CD4-positive, alpha-beta T cell treated with Interleukin-4 for 4 hours (primary cell): ENCODE measurements at places on chromosomes 1 and 21.

- DNase-seq, result no peak
Observed at GRCh38 chr21:38952890-38953289, 147.2 kb downstream of the ETS2 start.

DNA sequence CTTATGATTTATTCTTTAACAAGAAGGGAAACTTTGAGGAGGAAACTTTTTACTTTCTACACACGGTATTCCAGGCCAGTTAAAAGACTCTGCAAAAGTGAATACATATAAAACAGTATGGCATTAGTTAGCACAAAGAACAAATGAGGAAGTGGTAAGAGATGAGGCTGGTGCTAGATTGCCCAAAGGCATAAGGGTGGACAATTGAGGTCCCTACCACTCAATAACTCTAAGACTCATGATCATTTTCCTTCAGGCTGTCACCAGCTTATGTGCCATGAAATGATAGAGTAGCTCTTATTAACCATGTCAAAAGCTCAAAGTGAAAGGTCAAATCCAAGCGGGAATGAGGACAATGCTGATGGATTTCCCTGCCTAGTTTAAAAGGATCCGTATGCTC lies 124.5 kb downstream of the TBX15 start:
- DNase-seq, result no peak

DNA sequence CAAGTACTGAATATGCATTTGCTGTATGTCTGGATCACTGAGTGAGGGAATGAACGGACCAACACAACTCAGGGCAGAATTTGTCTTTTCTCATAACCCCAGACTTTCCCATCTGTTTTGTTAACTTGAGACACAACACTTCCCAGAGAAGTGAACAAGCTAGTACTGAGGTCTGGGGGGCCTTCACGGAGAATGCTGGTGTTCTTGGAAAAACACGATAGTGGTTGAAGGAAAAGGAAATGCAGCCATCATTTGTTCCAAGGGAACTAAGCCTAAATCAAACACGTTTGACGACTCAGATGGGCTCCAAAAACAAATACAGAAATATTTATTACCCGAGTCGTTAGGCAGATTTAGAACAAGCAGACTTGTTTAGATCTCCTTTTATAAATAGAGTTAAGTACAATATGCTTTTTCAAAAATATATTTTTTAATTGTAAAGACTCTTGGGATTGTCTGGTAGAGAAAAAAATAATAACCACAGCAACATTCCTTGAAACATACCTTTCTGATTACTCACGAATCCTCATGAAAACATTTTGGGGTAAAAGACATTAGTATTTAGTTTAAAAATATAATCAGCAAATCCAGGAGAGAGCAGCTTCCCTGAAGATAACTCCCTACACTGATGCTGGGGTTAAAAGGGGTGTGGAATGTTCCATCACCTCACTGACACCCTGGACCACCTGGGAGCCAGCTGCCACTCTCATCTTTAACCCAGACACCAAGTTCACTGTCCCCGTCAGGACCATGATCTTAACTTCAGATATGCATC lies 427.7 kb upstream of the RUNX1 start:
- DNase-seq, result no peak

DNA sequence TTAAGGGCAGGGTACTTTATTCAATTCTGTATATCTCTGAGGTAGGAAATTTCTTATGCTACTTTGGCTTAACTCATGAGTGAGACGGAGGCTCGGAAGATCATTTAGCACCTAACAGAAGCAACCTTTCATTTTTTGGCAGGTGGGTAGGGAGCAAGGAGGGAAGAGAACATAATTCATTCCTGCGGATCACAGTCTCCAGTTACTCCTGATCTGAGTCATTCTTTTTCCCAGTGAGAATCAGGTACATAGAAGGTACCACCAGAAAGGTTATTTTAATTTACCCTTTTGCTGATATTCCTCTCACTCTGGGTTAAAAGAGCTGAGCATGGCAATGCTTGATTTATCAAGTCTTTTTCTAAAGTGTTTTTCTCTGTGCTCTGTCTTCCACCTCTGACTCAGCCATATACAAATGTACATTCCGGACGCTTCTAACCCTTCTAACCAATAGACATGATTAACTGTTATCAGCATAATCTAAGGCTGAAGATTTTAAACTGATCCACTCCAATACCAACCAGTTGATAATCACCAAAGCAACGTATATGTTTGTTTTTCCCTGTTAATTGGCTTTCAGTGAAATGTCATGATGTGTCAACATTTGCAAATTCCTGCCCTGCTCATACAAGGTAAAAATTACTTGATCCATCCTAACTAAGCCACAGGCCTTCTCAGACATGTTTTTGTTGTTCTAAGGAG lies 271.7 kb downstream of the DUSP10 start:
- DNase-seq, result no peak

- no peak for DNase-seq
Observed at GRCh38 chr1:240409615-240410014, 202.3 kb downstream of the GREM2 start.

DNA sequence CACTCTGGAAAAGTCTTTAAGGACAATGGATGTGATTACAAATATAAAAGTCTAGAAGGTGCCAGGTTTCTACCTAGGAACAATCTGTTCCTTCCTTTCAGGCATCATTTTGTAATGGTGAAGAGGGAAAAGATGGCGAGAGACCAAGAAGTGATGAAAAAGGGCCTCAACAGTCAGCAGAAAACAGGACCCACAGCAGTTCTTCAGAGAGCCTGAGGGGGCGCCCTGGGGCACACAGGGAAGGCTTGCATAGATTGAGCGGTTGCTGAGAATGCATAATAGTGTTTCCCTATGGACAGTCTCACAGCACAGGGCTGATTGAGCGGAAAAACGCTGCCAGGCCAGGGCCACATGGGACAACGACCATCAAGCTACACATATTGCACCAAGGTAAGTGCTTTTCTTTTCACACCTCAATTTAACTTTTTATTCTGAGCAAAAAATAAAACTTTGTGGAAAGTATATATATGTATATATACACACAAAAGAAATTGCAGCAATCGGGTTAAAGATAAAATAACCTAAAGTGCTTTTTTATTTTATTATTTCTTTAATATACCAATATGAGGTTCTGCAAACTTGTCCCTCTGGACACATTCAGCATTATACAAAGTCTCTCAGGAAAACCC lies 3.1 kb upstream of the YRDC start:
- DNase-seq, result peak; percentile 76

GRCh38 chr1:183588827-183589226 lies 1.4 kb downstream of the NCF2 start:
- DNase-seq, result peak; percentile 40

- DNase-seq, result no peak
Observed at GRCh38 chr1:243605604-243606003, 244.4 kb downstream of the AKT3 start.

DNA sequence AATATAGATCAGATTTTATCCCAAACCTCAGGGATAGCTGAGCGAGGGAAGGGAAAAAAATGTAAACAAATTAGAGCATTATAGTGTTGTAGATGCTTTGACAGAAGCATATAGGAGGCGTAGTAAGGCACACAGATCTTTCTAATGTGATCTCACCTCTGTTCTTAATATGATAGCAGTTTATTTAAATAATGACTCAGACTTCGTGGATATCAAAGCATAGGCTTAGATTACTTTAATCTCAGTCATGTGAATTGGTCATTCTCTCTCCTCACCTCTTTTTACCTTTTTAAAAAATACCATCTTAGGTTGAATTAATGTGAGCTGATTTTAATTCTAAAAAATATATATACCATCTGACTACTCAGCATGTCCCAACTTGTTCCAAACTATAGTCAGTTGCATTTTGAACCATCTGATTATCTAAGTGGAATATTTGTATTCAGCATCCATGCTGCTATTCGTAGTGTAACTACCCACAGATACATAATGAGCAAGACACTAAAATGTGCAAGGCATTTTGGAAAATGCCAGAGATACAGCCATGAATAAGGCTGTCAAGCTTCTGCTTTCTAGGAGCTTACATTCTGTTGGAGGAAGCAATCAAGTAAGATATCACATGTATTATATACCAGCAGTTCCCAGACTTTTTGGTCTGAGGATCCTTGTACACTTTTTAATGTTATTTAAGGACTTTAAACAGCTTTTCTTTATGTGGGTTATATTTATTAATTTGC lies 76.7 kb downstream of the OSBPL9 start:
- no peak for DNase-seq

- DNase-seq, result no peak
Observed at GRCh38 chr1:84877592-84877991, 15.4 kb downstream of the LPAR3 start.

GRCh38 chr1:5765997-5766913 lies 226.0 kb downstream of the NPHP4 start:
- DNase-seq, result no peak

GRCh38 chr1:89125240-89125912 lies 538 bp downstream of the GBP2 start:
- peak; percentile 15 for DNase-seq

- no peak for DNase-seq
Observed at GRCh38 chr1:167171286-167171929, 49.3 kb upstream of the POU2F1 start.

DNA sequence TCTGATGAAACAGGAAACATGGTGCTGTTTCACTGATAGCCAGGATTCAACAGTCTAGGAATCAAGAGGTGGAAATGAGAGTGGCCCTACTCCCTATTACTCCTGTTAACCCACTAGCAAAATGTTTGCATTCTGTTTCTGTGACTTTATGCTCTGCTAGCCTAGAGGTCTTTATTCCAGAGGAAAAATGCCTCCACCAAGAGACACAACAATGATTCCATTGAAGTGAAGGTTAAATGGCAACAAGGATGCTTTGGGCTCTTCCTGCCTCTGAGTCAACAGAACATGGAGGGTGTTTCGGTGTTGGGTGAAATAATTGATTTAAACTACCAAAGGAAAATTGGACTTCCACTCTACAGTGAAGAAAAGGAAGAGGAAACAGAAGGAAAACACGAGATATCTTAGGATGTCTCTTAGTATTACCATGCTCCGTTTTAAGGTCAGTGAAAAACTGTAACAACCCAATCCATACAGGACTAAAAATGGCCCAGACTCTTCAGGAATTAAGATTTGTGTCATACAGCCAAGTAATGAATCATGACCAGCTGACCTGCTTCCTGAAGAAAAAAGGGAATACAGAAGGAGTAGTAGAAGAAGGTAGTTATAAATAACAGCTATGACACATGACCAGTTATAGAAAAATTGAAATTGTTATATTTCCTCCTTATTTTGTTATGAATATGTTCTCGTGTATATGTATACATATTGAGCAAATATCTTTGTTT lies 1237.8 kb downstream of the NCAM2 start:
- DNase-seq, result no peak

DNA sequence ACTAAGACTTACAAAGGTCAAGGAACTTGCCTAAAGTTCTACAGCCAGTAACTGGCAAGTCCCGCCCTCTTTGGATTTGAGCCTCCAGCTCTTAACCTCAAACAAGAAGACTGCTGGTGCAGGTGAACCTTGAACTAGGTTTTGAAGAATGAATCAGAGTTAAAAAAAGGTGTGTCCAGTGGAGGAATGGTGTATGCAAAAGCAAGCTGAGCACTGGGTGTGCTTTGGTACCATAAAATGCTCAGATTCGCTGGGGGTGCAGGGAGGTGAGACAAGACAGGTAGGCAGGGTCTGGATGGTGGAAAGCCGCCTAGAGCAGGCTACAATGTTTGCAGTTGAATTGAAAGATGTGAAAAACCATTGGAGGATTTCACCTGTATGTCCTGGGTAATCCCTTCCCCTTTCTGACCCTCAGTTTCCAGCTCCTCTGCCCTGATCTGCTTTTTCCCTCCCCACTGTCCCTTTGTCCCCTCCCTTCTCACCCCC lies 39.8 kb downstream of the FOXD2 start:
- no peak for DNase-seq

- no peak for DNase-seq
Observed at GRCh38 chr1:66000033-66000637, 207.4 kb downstream of the PDE4B start.

- DNase-seq, result no peak
Observed at GRCh38 chr1:101683136-101683535, 313.6 kb downstream of the OLFM3 start.

- no peak for DNase-seq
Observed at GRCh38 chr1:45095450-45095849, 83.4 kb downstream of the UROD start.

DNA sequence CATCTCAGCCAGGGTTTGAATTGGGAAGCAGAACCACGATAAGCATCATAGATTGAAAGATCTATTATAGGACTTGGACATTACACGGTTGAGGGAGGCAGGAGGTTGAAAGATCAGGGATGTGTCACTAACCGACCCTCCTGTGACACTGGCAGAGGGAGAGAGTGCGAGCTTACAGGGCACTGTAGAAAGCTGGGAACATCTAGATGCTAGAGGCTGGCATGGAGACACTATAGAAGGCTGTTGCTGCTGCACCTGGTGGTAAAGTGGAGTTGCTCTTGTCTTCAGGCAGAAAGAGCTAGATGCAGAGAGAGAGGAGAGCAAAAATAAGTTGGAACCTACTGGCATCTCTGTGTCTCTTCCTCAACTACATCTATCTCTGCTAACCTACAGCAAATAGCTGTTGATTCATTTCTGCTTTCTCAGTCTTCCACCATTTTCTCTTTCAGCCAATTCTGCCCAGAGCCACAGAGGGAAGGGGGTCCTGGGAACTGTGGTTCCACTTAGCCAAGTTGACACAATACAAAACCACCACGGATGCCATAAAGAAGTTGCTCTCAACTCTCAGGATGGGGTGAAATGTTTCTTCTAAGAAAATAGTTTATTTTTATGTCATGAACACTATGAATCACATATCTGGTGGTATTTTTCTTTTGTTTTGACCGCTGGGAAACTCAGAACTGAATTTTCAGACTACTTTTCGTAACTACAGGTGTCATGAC lies 155.9 kb downstream of the ZNF281 start:
- DNase-seq, result no peak

- DNase-seq, result peak; percentile 40
Observed at GRCh38 chr1:111516005-111516535, 12.6 kb upstream of the ADORA3 start.
